Lower leg skin (tissue), 4 donors: ENCODE measurements at places on chromosomes 11 and 22. TPM values are rescaled to one million over a fixed set of nuclear protein-coding genes. Genes with fewer than 3 reads are reported as not detected.

- DNase-seq = no peak
Observed at GRCh38 chr11:8793114-8793777, 110.7 kb downstream of the RPL27A start.

- DNase-seq = no peak
Observed at GRCh38 chr11:5846701-5847100, 5.0 kb upstream of the OR52E6 start.

- no peak for DNase-seq
Observed at GRCh38 chr22:31350410-31350863, 4.3 kb upstream of the PATZ1 start.

DNA sequence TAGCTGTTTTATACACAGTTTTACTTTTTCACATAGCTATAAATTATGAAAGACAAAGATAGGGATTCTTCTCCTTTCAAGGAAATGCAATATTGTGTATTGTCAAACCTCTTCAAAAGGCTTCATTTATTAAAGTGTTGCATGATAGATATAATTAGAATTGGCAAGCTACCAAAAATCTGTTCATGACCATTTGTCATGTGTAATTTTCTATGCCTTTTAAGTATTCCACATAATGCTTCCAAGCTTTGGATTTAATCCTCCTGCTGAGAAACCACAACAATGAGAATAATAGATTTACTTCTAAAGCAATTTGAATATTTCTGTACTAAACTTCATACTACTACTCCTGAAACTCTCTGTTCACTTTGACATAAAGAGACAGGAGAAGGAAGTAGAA, 403.2 kb upstream of the CCDC179 start:
- no peak for DNase-seq

GRCh38 chr11:67421430-67422031, 6.1 kb downstream of the CARNS1 start:
- no peak for DNase-seq

- no peak for DNase-seq
Observed at GRCh38 chr11:11624204-11624603, 2.4 kb upstream of the GALNT18 start.

- no peak for DNase-seq
Observed at GRCh38 chr11:1153951-1154493, 3.7 kb upstream of the MUC5AC start.

DNA sequence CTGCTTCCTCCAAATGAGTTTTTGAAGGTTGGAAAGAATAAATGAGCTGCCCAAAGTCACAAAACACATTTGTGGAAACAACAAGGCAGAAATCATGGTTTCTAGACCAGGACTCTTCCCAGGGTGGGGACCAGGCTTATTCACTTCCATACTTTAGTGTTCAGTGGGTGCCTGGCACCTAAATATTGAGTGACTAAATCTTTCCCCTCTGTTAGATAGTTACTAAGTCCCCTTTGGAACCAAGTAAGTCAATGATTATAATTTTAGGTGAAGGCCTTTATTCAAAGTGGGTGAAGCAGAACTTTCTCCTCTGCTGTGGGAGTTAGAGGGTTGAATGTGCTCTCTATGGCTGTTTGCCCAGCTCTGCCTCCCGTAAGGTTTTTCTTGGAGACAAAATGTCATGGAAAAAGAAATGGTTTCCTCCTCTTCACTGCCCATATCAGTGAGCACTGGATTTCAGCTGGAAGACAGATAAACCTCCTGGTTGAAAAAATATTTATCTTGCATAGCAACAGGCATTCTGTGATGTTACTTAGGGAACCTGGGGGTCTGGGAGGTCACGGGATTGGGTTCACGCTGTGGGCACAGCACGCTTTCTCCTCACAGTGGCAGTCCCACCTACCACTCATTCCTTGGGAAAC, 117.8 kb downstream of the CCDC81 start:
- peak; percentile 48 for DNase-seq

DNA sequence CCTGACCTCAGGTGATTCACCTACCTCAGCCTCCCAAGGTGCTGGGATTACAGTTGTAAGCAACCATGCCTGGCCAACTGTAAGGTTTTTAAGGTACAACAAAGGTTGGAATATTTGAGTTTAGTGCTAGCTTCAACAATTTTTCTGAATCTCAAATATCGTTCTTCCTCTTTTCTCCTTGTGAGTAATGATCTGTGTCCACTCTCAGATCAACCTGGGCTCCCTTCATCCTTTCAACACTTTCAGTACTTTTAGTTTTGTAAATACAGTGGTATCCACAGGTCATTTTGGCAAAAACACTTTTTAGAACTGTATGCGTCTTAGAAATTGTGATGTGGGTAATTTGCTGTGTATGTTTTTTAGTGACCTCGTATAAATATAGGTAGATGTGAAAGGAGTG, 7.9 kb downstream of the PACS1 start:
- no peak for DNase-seq

DNA sequence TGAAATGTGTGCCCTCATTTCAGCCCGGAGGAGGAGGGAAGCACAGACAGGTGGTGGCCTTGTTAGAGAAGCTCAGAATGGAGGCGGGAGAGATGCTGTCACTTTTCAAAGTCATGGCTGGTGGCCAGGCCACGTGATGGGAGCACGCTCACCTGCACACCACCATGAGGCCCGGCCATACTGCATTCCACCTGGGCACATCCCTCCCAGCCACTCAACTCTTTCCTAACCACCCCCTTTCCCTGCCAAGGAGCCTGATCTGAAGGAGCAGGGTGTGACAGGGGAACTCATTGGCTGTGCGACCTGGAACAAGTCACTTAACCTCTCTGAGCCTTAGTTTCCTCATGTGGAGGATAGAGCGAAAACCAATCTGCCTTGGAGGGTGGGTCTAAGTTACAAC, 364.5 kb downstream of the CTTN start:
- no peak for DNase-seq

DNA sequence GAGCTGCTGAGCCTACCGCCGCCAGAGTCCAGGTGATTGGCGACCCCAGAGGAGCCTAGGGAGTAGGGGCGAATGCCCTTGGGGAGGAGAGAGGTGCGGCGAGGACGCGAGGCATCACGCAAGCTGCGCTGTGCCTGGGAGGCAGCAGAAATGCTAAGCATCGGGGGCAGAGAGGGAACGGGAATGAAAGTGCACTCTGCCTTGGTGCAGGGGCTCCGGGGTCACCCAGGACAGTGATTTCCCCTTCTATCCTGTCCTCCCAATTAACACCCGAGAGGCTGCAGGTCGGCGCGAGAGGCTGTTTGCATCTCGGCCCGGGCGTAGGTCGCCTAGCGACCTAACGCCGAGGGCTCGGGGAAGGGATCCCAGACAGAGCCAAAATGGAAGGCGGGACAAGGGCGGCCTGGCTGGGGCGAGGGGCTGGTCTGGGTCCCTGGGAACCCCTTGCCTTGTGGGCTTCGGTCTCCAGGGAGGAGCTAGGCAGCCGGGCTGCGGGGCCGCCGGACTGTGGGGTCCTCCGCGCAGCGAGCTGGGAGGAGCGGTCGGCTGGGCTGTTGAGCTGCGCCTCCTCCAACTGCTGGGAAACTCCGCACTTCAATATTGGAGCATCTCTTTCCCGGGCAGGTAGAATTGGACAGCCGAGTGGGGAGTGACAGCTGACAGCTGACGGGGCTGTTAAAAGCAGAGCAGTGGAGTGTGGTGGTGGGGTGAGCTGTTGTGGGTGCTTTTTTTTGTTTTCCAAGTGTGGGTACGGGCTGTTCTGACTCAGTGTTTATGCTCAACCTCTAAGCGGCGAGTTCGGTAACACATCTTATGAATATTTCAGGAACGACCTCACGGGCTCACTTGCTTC, 657 bp downstream of the ELMOD1 start:
- DNase-seq = no peak

The TRIM51 gene
- not detected for total RNA-seq

The GVQW3 gene
- 0.98 TPM for total RNA-seq

DNA sequence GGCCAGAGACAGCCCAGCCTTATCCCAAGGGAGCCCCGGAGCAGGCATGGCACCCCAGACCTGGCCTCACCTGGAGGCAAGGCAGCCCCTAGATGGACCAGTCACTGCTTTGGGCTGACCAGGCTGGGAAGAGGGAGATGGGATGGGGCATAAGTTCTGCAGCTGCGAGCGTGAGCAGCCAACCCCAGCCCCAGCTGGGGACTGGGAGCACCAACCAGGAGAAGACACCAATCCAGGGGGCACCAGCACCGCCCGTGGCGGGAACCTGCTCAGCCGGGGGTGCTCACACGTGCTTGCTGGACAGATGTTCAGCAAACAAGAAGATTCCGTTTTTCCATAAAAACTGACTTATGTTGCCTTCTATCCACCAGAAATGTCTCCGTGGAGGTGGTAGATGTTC, 16.2 kb upstream of the FADD start:
- DNase-seq = no peak

The CCDC134 gene
- 13.8 TPM for total RNA-seq

DNA sequence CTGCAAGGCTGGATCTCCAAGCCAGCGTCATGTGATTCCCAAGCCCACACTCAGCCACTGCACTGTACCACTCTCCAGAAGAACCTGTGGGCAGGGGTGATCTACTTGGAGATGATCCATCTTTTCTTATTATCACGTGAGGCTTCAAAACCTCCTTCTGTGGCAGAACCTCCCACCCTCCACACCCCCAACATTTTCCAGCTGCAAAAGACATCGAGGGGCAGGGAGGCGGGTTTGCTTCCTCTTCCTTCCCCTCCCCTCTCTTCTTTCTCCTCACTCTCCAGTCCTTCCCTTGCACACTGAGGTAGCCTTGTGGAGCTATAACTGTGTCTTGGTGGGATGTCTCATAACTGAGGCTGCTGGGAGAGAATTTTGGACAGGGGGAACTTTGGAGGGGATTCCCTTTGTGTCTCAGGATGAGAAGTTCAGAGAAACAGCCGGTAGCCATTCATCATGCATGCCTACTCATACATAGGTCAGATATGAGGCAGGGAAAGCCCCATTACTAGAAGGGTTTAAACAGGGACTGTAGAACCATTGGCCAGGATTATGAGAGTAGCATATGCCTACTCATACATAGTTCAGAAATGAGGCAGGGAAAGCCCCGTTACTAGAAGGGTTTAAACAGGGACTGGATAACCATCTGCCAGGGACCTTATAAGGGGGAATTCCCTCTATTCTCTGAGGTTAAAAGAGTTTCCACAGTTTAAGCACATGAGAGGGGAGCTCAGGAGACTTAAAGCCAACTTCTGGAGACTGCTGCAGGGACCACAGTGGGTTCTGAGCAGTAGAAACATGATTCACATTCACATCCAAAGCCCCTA, 420.7 kb upstream of the CADM1 start:
- DNase-seq = no peak

GRCh38 chr11:109350091-109350490, 71.9 kb upstream of the C11orf87 start:
- DNase-seq = no peak
